Kidney (tissue), 22 donors: ENCODE measurements at places on chromosomes 2 and 18. TPM values are rescaled to one million over a fixed set of nuclear protein-coding genes. Genes with fewer than 3 reads are reported as not detected.

Gene ERBB4
- polyA plus RNA-seq = 3.9 TPM

Gene COL5A2
- polyA plus RNA-seq = 3.6 TPM

Gene NEB
- polyA plus RNA-seq = 1.6 TPM

Gene RAD51AP2
- polyA plus RNA-seq = not detected

Gene PAX8
- 199 TPM for polyA plus RNA-seq

Gene PAIP2B
- 10.6 TPM for polyA plus RNA-seq

Gene SAG
- polyA plus RNA-seq = not detected

Gene NOTO
- not detected for polyA plus RNA-seq

Gene RBKS
- polyA plus RNA-seq = 28.7 TPM

Gene KIAA2012
- not detected for polyA plus RNA-seq

Gene LYG2
- not detected for polyA plus RNA-seq

Gene CYRIA
- polyA plus RNA-seq = 1.0 TPM

Gene CPO
- polyA plus RNA-seq = 0.90 TPM

Gene PARD6G
- 10.7 TPM for polyA plus RNA-seq

Gene SERPINB2
- polyA plus RNA-seq = not detected

Gene ACVR1C
- 0.28 TPM for polyA plus RNA-seq

Gene APOB
- 0.11 TPM for polyA plus RNA-seq

Gene BOLL
- polyA plus RNA-seq = not detected

Gene SIX2
- polyA plus RNA-seq = 0.62 TPM

Gene C2orf92
- 3.3 TPM for polyA plus RNA-seq

Gene NAT8
- polyA plus RNA-seq = 1,820 TPM

Gene CFC1
- polyA plus RNA-seq = not detected

Gene GKN1
- not detected for polyA plus RNA-seq

Gene SNED1
- polyA plus RNA-seq = 3.0 TPM

Gene ASB18
- not detected for polyA plus RNA-seq

Gene UGT1A4
- 0.84 TPM for polyA plus RNA-seq

Gene CCDC148
- 6.6 TPM for polyA plus RNA-seq

Gene GBX2
- not detected for polyA plus RNA-seq

Gene FBXO15
- 9.1 TPM for polyA plus RNA-seq

Gene IL36A
- polyA plus RNA-seq = not detected

Gene SLC40A1
- polyA plus RNA-seq = 45.8 TPM

Gene TMEM198
- polyA plus RNA-seq = 4.2 TPM
